Activated CD8-positive, alpha-beta memory T cell treated with anti-CD3 and anti-CD28 coated beads, Interleukin-2, amount 50 U/mL, for 48 hours (primary cell): ENCODE measurements at places on chromosomes 3 and 15.
A peak's percentile ranks its signal among the peaks of the same experiment; 100 is the strongest.

DNA sequence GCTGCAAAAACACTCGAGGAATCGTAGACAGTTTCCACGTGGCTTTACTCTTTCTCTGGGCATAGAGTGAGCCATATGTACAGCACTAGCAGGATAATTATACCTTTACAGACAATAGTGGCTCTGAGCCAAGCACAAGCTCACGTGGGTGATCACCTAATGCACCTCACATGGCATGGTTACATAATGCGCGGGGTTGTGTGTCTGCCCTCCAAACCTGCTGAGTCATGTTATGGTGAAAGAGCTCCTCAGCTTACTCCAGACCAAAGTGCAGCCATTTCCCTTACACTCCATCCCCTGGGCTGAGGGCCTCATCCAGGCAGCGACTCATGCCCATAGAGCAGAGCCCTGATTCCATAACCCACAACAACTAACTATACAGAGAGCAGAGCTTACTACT is 1458.4 kb upstream of the CADM2 start:
- DNase-seq, result no peak

- no peak for DNase-seq
Observed at GRCh38 chr3:153410517-153410916, 248.5 kb downstream of the RAP2B start.

GRCh38 chr3:114450008-114450596 is 156.3 kb downstream of the TIGIT start:
- DNase-seq, result no peak

DNA sequence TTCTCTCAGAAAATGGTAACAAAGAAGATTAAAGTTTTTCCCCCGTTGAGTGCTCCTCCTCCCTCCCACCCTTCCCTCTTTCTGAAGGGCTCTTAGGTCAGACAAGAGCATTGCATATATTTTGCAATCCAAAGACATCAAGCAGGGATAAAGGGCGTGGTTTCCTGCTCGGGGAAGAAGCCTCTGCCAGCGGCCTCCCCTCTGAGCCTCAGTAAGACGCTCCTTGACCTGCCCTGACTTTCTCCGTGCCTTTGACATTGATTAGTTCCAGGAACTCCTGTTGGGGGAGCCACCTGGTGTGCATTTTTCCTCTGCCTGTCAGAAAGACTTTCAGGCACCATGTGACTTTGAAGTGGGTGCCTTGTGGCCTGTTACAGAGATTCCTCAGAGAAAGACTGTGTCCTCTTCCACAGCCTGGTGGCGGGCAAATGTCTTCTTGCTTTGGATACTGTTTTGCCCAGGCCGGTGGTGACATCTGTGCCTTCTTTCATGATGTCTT is 87.2 kb upstream of the TBL1XR1 start:
- DNase-seq, result peak; percentile 56

DNA sequence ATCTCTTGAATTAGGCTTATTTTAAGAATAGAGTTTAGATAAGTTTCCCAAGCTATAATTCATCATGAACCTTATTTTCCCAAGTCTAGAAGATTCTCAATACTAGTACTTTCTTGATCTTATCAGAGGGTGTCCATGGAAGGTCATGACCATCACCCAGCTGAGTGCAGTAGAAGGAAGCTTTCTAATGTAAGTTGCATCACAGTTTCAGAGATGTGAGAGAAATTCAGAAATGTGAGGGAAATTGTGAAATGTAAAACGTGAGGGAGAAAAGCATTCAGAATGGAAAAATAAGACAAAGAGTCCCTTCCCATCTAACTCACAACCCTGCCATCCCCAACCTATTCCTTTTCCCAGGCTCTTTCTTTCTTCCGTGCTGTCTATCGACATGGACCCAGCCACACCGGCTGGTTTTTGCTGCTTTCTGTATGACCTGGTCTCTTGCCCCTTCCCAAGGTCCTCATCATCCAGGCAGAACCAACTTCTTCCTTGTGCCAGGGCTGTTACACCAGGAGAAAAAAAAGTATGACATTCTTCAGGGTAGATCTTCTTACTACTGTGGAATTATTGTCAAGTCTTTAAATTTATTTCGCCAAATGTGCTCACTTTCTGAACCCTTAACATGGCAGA is 6.7 kb downstream of the CAPN3 start:
- DNase-seq, result no peak

DNA sequence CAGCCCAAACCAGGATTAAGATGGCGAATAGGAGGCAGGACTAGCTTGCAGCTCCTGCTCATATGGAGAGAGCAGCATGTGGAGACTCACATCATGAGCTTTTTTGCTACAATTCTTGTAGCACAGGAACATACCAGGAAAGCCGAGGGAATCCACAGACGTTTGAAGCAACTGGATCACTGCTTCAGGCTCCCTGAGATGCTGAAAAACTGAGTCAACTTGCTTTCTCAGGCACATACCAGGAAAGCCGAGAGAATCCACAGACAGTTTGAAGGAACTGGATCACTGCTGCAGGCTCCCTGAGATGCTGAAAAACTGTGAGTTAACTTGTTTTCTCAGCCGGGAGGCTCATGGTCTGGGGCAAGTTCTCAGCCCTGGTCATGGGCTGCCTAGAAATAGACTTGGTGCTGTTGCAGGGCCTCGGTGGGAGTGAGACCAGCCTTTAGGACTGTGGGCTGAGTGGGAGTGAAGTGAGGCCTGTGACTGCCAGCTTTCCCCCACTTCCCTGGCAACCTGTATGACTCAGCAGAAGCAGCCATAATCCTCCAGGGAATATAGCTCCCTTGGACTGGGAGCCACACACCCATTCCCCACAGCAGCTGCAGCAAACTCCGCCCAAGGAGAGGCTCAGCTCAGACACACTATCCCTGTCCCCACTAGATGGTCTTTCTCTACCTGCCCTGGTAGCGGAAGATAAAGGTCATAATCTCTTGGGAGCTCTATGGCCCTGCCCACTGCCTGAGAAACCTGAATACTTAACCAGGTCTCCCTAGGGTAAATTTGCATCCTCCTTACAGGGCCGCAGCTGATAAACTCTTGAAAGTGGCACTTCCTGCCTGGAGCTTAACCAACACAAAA is 51.9 kb upstream of the PFN2 start:
- DNase-seq, result no peak

GRCh38 chr15:52349052-52349700 is 53.6 kb upstream of the MYO5C start:
- DNase-seq, result no peak

DNA sequence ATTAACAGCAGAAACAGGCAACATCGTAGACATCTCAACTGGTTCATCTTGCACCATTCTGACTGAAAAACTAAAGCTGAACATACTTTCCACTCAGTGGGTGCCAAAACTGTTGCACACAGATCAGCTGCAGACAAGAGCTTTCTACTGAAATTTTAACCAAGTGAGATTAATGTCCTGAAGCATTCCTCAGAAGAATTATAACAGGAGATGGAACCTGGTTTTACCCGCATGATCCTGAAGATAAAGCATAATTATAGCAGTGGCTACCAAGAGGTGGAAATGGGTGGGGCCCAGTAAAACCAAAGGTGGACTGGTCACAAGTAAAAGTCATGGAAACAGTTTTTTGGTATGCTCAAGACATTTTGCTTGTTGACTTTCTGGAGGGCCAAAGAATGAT is 858.8 kb downstream of the FHIT start:
- DNase-seq, result no peak

DNA sequence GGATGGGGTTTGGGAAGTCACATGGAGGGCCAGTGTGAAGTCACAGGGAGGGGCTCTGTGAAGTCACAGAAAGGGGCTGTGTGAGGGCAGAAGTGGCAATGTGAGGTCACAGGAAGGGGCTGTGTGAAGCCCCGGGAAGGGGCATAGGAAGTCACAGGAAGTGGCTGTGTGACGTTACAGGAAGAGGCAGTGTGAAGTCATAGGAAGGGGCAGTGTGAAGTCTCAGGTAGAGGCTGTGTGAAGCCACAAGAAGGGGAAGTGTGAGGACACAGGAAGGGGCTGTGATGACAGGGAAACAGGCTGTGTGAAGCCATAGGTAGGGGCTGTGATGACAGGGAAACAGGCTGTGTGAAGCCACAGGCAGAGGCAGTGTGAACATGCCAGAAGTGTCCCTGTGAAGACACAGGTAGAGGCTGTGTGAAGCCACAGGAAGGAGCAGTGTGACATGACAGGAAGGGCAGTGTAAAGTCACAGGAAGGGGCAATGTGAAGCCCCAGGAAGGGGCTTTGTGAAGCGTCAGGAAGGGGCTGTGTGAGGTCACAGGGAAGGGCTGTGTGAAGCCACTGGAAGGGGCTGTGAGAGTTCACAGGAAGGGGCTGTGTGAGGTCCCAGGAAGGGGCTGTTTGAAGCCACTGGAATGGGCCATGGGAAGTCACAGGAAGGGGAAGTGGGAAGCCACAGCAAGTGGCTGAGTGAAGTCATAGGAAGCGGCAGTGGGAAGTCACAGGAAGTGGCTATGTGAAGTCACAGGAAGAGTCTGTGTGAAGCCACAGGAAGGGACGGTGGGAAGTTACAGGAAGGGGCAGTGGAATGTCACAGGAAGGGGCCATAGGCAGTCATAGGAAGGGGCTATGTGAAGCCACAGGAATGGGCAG is 37.1 kb downstream of the GASK1A start:
- no peak for DNase-seq

DNA sequence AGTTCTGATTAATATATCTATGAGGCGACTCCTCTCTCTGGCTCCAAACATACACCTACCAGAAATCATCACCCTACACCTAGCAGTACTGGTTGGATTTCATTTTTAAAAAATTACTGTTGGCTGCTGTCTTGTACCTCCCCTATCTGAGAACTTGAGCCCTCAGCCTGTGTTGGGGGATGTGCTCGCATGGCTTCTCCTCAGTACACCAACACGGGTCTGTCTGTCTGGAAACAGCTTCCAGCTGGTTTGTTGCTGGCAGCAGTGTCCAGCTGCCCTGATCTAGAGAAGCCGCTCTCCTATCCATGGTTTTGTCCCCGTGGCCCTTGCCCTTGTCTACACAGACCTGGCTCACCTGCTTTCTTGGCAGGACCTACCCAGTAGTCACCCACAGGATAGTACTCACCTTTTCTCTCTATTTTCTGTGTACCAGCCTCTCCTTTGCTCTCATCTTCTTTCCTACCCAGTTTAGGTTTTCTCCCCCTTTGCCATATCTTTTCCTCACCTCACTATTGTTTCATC is 43.2 kb upstream of the NEDD4 start:
- DNase-seq, result no peak

DNA sequence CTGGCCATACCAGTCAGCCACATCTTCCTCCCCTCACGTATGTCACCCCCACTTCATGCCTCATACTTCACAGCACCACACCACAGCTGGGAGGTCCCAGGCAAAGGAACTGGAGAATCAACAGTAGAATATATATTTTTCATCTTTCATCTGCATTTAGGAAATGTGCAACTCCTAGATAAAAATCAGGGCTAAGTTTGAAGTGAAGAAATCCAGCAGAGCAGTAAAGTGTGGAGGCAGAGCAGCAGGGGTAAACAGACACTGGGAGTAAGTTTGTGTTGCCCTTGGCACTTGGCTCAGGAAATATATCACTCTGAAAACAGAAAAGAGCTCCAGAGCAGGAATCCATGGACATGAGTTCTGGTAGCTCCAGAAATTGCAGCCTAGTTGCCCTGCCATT is 2.8 kb upstream of the HERC1 start:
- no peak for DNase-seq

DNA sequence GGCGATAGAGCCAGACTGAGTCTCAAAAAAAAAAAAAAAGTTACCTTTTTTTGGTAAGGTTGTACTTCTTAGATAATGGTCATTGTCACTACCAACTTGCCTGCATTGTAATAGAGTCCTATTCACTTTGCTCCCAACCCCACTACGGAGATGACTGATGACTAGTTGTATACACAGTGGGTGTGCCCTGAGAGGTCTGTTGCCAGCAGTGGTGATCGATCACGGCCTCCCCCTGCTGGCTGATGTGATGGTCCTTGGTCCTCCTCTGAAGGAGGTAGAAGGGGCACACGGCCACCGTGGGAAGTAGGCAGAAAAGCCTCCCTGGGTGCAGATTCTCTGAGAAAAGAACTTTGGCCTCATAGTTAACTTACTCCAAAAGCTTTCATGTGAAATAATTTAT is 10.7 kb downstream of the GCNT3 start:
- DNase-seq, result peak; percentile 69

- DNase-seq, result no peak
Observed at GRCh38 chr15:36982430-36982829, 117.9 kb downstream of the MEIS2 start.

DNA sequence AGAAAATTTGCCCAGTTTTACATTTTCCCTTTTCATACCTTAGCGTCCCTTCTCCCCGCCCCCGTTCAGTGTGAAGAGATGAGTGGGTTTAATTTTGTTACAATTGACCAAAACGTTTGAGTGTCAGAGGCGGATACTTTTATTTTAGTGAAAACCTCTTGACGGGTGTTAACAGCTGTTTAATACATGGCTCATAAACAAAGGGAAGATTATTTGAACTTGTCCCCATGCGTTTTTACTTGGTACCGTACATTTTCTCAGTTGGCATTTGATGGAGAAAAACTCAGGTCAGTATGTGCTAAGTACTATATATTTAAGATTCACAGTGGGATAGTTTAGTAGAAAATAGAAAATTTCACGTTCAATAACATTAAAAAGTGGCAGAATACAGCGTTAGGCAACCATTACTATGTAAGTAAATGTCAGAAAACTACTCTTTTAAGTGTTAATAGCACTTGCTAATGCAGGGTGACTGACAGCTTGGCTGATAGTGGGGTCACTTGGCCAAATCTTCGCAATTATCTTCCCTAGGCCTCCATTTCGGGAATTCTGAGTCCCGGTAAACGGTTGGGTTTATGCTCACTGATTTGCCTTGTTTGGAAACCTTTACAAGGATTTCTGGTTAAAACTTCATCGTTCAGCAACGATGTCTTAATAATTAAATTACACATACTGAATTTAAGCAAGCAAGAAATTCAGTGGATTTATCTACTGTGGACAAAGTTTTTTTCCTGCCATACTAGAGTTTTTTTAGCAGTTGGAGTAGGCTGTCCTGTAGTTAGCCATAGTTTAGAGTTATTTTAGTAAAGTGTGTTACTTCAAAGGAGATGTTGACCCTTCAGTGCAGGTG is 4.8 kb downstream of the CHD2 start:
- no peak for DNase-seq

GRCh38 chr15:69417581-69417980 is 3.4 kb downstream of the KIF23 start:
- no peak for DNase-seq

- DNase-seq, result no peak
Observed at GRCh38 chr15:86623236-86623635, 543.6 kb downstream of the AGBL1 start.

- DNase-seq, result no peak
Observed at GRCh38 chr15:96187341-96188305, 142.9 kb upstream of the NR2F2 start.

GRCh38 chr3:154943981-154944380 is 136.1 kb upstream of the MME start:
- DNase-seq, result no peak

DNA sequence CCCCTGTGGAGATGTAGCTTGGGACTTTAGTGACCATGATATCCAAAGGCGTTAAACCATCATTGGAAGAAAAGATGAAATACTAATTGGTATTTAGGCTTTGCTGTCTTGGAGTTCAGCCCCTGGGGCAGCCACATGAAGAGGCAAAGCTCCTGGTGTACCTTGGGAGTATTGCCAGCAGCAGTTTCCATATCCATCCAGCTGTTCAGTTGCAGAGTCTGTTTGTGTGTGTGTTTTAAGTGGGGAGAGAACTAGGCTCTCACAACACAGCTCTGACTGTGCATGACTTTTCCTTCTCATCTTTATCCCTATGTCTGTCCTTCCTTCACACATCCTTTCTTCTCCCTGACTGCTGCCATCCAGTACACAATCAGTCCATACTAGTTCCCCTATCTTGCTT is 98.9 kb downstream of the CDIN1 start:
- no peak for DNase-seq

- DNase-seq, result no peak
Observed at GRCh38 chr3:127299276-127299675, 11.4 kb upstream of the PRR20G start.
